ENCODE measurements at places on chromosomes 3 and 15.

- no peak for DNase-seq
These were observed 961.7 kb downstream of the FHIT start for GRCh38 chr3:60289341-60290121.

DNA sequence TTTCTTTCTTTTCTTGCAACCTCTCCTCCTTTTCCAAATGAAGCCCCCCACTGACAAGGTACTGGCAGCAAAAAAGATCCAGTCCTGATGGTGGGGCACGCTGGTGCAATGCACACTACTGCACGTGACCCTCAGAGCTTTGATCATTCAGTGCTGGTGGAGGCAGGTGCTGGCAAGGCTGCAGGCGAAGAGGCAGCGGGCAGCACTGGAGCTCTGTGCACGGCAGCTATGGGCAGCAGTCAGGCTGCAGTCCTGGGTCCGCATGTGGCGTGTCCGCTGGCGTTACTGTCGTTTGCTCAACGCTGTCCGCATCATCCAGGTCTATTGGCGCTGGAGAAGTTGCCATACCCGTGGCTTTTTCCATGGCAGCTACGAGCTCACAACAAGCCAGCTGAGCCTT lies 40.1 kb upstream of the IQCF6 start:
- no peak for DNase-seq

DNA sequence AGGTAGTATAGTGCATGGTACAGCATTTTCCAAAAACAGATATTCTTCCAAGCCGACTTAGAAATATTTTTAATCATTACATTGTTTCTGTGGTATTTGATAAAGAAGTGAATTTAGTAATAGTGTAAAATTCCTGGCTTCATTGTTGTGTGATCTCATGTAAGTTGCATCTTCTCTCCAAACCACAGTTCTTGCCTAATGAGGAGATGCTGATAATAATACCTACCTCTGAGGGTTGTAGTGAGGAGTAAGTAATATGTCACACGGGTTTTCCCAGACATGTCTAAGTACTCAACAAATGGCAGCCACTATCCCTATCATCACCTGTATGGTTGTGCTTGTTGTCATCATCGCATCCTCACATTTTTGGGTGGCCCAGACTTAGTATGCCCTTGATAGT lies 167.3 kb downstream of the SLCO3A1 start:
- DNase-seq = peak; percentile 56

GRCh38 chr3:178184833-178185232 lies 351.4 kb upstream of the KCNMB2 start:
- no peak for DNase-seq

GRCh38 chr15:73632670-73633058 lies 525 bp downstream of the NPTN start:
- no peak for DNase-seq

DNA sequence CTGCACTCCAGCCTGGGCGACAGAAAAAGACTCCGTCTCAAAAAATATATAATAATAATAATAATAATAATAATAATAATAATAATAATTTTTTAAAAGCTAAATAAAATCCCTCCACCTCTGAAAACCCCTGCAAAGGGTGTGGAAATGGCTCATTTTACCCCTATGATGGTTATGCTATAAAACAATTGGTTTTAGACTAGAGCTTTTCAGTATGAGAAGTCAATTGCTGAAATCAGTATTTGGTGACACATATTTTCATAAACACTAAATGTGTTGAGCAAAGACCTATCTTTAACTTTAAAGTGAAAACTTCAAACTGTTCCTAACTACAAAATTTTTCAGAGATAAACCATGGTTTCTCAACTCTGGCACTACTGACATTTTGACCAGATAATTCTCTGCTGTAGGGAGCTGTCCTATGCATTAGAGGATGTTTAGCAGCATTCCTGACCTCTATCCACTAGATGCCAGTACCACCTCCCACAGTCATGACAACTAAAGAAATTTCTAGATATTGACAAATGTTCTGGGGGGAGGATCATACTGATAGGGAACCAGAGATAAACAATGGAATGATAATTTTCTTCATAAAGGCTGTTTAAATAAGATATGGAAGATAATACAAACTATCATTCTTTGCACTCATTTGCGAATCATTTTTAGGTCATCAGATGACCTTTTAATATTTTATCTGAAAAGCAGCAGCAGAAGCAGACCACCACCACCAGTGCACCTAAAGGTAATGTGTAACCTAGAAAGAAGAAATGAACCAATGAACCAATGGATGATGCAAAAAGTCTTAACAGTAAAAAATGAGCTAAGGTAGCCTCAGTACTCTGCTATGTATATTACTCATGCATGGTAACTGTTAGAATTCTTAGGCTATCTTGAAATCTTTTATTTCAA lies 13.8 kb downstream of the PTPN9 start:
- DNase-seq = no peak

GRCh38 chr3:81354119-81354518 lies 407.3 kb downstream of the GBE1 start:
- DNase-seq = no peak

DNA sequence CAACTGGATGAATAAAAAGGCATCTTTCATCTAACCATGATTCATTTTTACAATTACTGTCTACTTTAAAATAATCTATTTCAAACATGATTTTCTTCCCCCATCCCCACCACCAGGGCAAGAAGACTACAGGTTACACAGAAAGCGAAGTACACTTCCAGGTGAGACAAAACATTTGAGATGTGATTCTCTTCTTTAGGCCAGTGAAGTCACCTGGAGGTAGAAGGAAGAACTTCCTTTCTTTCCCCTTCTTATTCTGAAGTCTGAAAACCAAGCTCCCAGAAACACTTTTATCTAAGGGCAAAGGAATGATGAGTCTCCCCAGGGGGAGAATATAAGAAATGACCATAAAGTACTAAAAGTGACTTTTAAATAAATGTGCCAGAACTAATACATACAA lies 36.7 kb downstream of the SHQ1 start:
- no peak for DNase-seq

Data from fibroblast of gingiva (primary cell).